Stimulated activated CD8-positive, alpha-beta memory T cell treated with anti-CD3 and anti-CD28 coated beads, Interleukin-15, amount 100 ng/mL, for 4 hours (primary cell): ENCODE measurements at places on chromosomes 4 and X.

- DNase-seq, result no peak
These were observed 127.9 kb upstream of the DMD start for GRCh38 chrX:33339219-33339618.

- DNase-seq, result no peak
These were observed 67.1 kb downstream of the FAAH2 start for GRCh38 chrX:57353472-57354132.

DNA sequence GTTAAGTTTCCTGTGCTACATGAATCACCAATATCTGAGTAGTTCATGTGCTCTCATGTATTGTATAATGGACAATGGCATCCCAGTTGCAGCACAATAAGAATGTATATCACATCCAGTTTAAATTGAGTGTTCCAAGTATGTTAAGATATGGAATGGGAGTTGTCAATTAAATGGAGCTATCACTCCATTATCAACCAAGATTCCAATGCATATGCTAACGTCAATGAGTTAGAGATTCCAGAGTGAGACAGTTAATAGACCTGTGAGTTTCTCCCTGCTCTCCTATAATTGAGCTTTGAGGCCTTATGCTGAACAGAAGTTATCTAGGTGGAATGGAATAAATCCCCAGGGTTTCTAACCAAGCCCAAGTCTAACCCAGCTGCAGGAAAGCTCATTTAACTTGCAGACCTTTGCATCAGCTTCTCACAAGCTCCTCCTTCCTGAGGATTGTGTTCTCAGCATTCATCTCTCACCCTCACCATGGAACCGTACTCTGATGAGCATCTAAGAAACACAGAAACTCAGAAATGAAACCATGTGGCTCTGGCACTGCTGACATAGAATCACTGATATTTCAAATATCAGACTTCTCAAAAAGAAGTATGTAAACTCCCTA lies 84.8 kb downstream of the TIGD2 start:
- no peak for DNase-seq

- no peak for DNase-seq
These were observed 65.9 kb downstream of the VEGFC start for GRCh38 chr4:176726803-176727202.

GRCh38 chrX:46039526-46039925 lies 505.7 kb downstream of the ZNF674 start:
- DNase-seq, result no peak

- no peak for DNase-seq
These were observed 356.4 kb downstream of the KLHL4 start for GRCh38 chrX:87874043-87874442.

DNA sequence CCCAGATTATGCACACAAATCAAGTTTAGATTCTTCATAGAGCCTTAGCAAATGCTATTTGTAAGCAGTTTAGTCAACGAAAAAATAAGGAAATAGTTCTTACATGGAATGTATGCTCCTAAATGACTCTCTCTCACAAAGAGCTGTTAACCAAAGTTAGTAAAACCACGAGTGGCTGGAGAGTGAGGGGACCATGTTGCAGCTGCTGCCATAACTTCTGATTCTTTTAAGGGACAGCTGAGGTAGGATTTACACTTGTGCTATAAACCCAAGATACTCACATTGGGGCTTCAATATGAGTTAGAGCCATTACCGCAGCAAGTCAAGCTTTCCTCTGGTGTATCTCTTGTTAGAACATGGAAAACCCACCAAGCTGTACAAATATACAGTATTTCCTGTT lies 2.7 kb downstream of the DOCK11 start:
- DNase-seq, result no peak

- DNase-seq, result no peak
These were observed 52.8 kb downstream of the REPS2 start for GRCh38 chrX:16999275-16999674.

GRCh38 chr4:102564399-102565059 lies 63.4 kb downstream of the NFKB1 start:
- no peak for DNase-seq

DNA sequence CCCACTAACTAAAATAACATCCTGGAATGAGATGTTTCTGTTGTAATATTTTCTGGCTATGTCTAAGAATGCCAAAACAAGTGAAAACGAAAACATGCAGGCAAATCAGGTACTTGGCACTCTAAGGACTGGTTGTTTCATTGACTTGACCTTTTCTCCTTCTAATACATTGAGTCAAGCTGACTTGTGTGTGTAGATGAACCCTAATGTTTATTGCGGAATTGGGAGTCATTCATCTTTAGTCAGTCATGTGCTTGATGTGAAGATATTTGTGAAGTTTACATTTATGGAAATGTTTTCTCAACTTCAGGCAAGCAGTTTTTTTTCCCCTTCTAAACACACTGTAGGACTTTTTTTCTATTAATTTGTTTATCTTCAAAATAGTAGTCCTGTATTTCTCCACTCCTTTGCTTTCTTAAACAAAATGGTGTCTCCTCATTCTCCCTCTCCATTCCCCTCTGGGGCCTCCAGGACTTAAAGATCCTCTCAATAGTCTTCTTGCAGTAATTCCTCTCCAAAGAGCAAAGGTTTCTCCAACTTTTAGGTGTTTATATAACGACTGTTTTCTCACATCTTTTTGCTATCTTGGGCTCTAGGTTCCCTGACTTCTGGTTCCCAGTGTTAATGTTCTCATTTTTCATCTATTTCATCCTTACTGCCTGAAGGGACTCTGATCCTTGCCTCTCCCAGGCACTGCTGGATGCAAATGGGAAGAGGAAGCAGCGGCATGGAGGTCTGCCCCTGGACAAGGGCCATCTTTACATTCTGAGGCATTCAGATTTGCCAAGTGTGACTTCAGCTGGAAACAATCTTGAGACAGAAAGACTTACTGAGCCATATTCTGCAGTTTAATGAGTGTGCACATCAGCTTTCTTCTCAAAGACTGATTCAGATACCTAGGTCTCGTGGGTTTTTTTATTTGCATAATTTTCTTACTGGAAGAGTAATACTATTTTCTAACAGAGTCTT lies 166.4 kb downstream of the ARHGAP6 start:
- no peak for DNase-seq

- DNase-seq, result no peak
These were observed 32.9 kb upstream of the PRPS2 start for GRCh38 chrX:12758291-12758690.

DNA sequence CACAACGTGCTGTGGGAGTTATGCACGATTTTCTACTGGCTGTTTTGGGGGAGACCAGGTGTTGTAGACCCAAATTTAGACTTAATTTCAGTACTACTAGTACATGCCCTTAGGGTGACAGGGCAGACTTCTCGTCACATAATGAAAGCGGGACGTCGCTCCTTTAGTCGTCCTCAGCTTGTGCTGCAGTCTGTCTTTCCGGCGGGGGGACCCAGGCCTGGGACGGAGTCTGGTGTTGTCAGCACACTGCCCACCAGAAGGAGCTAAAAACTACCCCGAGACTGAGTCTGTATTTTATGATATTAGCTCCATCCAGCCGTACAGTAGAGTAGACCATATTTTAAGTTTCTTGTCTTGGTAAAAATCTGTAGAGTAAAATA lies 35.5 kb downstream of the NOP14 start:
- no peak for DNase-seq

DNA sequence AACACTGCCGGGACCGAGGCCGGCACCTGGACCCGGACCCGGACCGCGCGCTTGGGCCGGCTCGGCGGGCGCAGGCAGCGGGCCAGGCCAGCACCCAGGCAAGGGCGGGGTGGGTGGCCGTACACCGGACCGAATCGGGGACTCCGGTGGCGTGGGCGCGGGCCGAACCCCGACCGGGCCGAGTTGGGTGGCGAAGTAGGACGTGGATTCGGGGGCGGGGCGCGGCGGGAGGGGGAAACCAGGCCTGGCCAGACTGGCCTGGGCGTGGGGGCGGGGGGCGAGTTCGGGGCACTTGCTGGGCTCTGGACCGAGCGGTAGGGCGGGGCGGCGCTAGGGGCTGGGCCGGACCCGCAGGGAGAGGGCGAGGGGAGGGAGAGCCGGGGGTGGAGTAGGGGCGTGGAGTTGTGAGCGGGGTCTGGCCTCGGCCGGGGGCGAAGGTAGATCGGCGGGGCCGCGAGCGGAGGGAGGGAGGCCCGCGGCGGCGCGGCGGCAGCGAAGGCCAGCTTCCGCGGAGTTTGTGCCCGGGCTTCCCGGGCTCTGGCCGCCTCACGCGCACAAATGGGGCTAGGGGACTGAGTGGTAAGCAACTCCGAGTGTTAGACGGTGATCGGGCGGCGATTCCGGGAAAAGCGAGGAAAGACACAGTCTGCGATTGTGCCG lies 1.8 kb upstream of the BCORL1 start:
- no peak for DNase-seq

- no peak for DNase-seq
These were observed at the start of gene SOX3 for GRCh38 chrX:140504371-140505324. TSS of gene SOX3 (minus strand) at chrX:140505069. CDS start at chrX:140505060, 9 bp downstream.

- DNase-seq, result no peak
These were observed 45.9 kb downstream of the USP11 start for GRCh38 chrX:47278691-47279090.

- DNase-seq, result no peak
These were observed 275.2 kb upstream of the AGA start for GRCh38 chr4:177717407-177717806.

- no peak for DNase-seq
These were observed 169.3 kb downstream of the CEP135 start for GRCh38 chr4:56118055-56118454.

DNA sequence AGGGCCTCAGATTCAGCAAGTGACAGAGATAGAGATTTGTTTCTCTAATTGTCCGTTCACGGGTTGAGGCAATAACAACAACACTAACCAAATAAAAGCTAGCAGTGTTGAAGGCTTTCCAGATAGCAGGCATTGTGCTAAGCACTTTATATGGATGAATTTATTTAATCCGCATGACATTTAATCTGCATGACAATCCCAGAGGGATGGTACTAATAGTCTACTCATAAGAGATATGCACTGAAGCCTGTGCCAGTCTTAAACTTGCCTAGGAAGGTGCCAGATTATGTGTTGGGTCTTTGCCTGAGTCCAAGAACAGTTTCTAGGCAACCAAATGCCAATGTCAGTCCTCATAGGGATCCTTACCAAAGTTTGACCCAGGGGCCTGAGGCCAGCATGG lies 37.7 kb upstream of the FAT1 start:
- no peak for DNase-seq

GRCh38 chr4:119858176-119858575 lies 208.5 kb downstream of the MAD2L1 start:
- no peak for DNase-seq

- DNase-seq, result no peak
These were observed 370.0 kb downstream of the GPAT3 start for GRCh38 chr4:83905952-83906351.

DNA sequence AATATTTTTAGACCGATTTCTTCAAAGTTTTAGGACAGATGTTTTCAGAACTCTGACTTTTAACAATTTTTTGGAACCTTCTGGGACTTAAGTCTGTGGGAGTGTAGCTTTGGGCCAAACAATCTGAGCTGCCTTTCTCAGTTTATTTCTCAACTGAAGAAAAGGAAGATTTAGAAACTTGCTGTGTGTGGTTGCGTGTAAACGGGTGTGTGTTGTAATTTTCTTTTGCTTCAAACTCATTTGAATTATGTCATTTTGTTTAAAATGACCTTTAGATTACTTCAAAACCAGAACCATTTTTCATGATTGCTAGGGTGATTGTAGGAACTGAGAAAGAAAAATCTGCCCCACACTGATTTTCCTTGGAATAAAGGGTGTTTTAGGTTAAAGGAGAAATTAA lies 577.7 kb upstream of the GALNTL6 start:
- DNase-seq, result no peak

DNA sequence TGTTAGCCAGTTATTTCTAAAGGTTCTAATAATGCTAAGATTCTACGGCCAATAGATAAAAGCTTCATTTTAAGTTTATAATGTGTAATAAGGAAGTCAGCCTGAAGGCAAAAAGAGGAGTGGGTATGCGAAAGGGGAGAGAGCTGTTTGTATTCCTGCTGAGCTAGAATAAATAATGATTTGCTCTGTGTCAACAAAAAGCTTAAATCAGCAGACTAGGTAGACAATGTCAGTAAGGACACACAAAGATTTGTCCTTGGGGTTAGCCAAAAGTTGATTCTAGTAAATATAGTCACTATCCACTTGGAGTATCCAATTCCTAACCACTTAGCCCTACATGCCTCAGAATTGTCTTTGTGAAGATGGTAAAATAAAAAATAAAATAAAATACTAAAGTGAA lies 90.3 kb upstream of the GRIA3 start:
- DNase-seq, result no peak

GRCh38 chr4:152516156-152516555 lies 19.7 kb downstream of the FBXW7 start:
- DNase-seq, result no peak

- no peak for DNase-seq
These were observed 180.7 kb downstream of the CEP135 start for GRCh38 chr4:56129431-56129861.

GRCh38 chrX:38225093-38225492 lies 4.4 kb upstream of the SRPX start:
- no peak for DNase-seq

DNA sequence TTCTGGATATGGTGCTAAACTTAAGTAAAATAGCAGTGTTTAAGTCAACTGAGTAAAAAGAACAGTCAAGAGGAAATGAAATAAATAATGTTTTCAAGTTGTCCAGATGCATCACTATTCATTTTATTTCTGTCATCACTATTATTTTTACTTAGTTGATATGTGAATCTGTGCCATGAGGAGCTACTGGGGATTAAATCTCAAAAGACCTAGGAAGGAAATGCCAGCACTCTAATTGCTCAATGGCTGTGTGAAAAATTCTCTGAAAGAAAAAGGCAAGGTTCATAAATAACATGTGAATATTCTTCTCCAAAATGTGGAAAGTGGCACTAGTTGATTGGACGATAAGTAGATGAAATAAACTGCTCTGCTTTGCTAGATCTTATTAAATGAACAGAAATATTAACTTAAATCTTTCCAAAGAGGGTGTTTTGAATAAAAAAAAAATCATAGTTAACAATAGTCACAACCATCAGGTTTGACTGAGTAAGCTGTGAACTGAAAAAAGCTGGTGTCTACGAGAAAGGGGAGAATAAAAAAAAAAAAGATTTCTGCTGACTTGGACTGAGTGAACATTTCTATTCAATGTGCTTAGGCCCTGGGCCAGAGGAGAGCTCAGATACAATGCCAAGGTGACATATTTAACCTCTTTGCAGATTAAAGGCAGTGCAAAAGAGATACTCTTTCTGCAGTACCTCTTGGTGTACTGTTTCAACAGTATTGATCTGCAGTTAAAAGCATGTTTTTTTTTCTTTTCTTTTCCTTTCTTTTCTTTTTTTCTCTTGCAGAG lies 1.6 kb downstream of the SPARCL1 start:
- DNase-seq, result no peak

- no peak for DNase-seq
These were observed 8.5 kb downstream of the RAB9B start for GRCh38 chrX:103823591-103823990.

GRCh38 chr4:97370568-97370967 lies 772.7 kb downstream of the STPG2 start:
- no peak for DNase-seq

GRCh38 chr4:94897023-94897422 lies 139.3 kb downstream of the BMPR1B start:
- DNase-seq, result no peak
